ENCODE measurements at places on chromosomes 5 and 9. TPM values are rescaled to one million over a fixed set of nuclear protein-coding genes. Genes with fewer than 3 reads are reported as not detected.
A peak's percentile ranks its signal among the peaks of the same experiment; 100 is the strongest.

- H3K27me3 ChIP-seq = no peaks in the 10 kb centered on the region
- no peaks in the 10 kb centered on the region for H3K36me3 ChIP-seq
- H3K27ac ChIP-seq = peak overlapping the region; percentile 90
- H3K4me3 ChIP-seq = no peak overlapping the region
- peaks cover 30% of the 10 kb centered on the region for H3K4me1 ChIP-seq
These were observed 90.0 kb downstream of the PRRT1B start for GRCh38 chr9:131635285-131635684.

DNA sequence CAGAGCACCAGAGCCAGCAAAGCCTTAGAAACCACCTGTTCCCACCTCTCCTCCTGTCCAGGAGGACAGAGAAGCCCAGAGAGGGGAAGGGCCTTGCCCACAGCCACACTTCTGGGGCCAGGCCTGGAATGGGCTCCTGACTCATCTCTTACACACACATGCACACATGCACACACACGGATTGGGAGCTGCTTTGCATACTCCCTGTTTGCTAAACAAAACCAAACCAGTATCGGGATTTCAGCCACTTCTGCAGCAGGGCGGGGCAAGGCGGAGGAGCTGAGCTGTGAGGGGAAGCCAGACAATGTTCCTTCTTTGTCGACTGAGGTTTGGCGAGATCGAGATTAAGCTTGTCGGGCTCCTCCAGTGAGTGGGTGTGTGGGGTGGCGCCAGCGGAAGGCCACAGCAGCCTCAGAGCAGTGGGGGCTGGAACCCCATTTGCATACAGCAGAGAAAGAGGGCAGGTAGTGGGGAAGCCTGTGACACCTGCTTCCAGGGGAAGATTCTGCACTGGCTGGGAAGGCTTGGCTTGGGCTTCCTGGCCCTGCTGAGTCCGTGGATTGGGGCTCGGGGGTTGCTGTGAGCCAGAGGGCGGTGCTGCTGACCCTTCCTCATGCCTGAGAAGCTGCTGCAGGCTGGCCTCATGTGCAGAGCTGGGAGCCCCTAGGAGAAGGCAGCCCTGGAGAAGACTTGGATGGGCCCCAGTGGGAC lies 16.1 kb downstream of the GFI1B start:
- DNase-seq = no peak
- H3K27me3 ChIP-seq = no peaks in the 10 kb centered on the region
- no peak overlapping the region for H3K27ac ChIP-seq
- no peaks in the 10 kb centered on the region for H3K36me3 ChIP-seq

DNA sequence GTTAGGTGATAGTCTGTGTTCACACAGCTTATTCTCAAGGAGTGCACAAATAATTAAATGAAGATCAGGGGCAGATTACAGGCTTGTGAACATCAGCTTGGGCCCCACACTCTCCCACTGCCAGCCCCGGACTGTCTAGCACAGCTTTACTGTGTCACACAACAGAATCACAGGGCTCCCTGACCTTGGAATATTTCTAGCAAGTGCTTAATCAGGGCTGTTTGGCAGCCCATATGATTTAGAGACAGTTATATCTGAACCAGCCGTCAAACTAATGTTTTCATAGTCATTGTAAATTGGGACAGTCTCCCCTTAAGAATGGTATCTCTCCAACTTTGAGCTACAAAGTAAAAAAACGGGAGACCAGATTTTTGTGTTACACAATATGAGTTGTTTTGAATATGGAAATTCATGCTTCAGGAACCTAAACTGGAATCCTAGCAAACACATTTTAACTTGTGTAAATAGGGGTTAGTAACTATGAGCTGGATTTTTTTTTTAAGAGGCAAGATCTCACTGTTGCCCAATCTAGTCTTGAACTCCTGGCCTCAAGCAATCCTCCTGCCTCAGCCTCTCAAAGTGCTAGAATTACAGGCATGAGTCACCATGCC lies 517.6 kb downstream of the BNC2 start:
- DNase-seq = no peak
- no peak overlapping the region for H3K27ac ChIP-seq
- H3K27me3 ChIP-seq = no peaks in the 10 kb centered on the region
- H3K36me3 ChIP-seq = no peaks in the 10 kb centered on the region
- no peak overlapping the region for H3K4me3 ChIP-seq

- no peak for DNase-seq
- H3K36me3 ChIP-seq = no peaks in the 10 kb centered on the region
- no peaks in the 10 kb centered on the region for H3K27me3 ChIP-seq
- no peaks in the 10 kb centered on the region for H3K4me1 ChIP-seq
- H3K27ac ChIP-seq = no peak overlapping the region
These were observed 56.9 kb downstream of the KCNT1 start for GRCh38 chr9:135758870-135759269.

GRCh38 chr5:103466495-103466894 lies 96.1 kb downstream of the NUDT12 start:
- no peak for DNase-seq
- no peak overlapping the region for H3K27ac ChIP-seq
- H3K27me3 ChIP-seq = no peaks in the 10 kb centered on the region
- H3K4me3 ChIP-seq = no peak overlapping the region
- no peaks in the 10 kb centered on the region for H3K4me1 ChIP-seq

DNA sequence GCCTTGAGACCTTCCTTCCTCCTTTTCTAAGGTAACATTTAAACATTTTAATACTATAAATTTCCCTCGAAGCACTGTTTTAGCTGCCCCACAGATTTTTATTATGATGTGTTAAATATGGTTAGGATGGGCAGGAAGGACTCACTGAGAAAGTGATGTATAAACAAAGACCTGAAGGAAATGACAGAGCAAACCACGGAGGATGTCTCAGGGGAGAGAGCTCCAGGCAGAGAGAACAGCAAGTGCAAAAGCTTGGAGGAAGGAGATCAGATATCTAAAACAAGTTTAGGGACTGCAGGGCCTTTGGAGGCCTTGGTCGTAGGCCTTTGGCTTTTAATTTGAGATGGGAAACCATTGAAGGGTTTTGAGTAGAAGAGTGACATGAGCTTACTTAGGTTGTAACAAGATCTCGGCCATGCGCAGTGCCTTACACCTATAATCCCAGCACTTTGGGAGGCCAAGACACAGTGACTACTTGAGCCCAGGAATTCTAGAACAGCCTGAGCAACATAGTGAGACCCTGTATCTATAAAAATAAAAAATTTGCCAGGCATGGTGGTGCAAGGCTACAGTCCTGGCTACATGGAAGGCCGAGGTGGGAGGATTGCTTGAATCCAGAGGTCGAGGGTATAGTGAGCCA lies 35.5 kb upstream of the LRRTM2 start:
- no peaks in the 10 kb centered on the region for H3K27me3 ChIP-seq
- no peak overlapping the region for H3K4me3 ChIP-seq
- H3K4me1 ChIP-seq = no peaks in the 10 kb centered on the region

GRCh38 chr9:96620832-96621269 lies 1.2 kb upstream of the CDC14B start:
- H3K27ac ChIP-seq = no peak overlapping the region
- no peaks in the 10 kb centered on the region for H3K4me1 ChIP-seq
- H3K36me3 ChIP-seq = no peaks in the 10 kb centered on the region
- no peak overlapping the region for H3K4me3 ChIP-seq
- DNase-seq = no peak
- H3K27me3 ChIP-seq = no peaks in the 10 kb centered on the region

- no peak overlapping the region for H3K27ac ChIP-seq
- H3K27me3 ChIP-seq = no peaks in the 10 kb centered on the region
- H3K36me3 ChIP-seq = no peaks in the 10 kb centered on the region
- no peaks in the 10 kb centered on the region for H3K4me1 ChIP-seq
- H3K4me3 ChIP-seq = no peak overlapping the region
- no peak for DNase-seq
These were observed 114.1 kb downstream of the BRINP1 start for GRCh38 chr9:119255116-119255515.

DNA sequence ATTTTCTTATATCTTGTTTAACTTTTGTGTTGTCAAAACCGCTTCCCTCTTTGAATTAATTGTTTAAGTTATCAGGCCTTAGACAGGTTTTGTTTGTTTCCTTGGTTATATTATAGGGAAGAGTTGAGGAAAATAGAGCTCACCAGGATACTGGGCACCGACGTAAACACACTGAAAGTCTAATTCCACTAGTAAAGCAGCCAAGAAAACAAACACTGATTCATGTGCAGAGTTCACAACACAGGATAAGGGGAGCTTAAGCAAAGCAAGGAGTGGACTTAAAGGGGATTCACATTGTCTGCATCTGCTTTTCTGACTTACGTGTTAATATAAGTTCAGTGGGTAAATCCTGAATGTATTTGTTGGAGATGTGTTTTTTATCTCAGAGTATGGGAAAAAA lies 139.0 kb upstream of the CDH6 start:
- DNase-seq = no peak
- no peak overlapping the region for H3K4me3 ChIP-seq
- H3K27ac ChIP-seq = no peak overlapping the region
- H3K4me1 ChIP-seq = no peaks in the 10 kb centered on the region
- H3K36me3 ChIP-seq = no peaks in the 10 kb centered on the region
- no peaks in the 10 kb centered on the region for H3K27me3 ChIP-seq

DNA sequence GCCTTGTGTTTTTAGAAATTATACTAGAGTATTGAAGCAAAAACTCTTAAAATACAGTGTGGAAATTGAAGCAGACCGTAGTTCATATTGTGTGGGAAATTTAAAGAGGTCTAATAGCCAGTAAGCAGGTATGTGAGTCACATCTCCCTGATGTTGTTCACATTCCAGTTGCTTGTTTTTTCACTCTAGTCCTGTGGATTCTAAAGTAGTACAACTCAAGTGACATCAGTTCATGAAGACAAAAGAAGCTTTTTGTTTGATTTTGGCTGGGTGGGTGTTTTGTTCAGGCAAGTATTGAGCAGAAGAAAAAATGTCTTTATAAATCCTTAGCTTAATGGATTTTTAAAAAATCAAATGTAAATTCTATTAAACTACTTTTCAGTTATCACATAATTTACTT lies 216.2 kb downstream of the MAN2A1 start:
- H3K27ac ChIP-seq = no peak overlapping the region
- no peaks in the 10 kb centered on the region for H3K27me3 ChIP-seq
- no peaks in the 10 kb centered on the region for H3K36me3 ChIP-seq
- DNase-seq = no peak
- peaks cover 5% of the 10 kb centered on the region for H3K4me1 ChIP-seq

GRCh38 chr5:130715541-130715940 lies 449.5 kb downstream of the HINT1 start:
- H3K36me3 ChIP-seq = no peaks in the 10 kb centered on the region
- H3K4me1 ChIP-seq = no peaks in the 10 kb centered on the region
- H3K27me3 ChIP-seq = no peaks in the 10 kb centered on the region
- no peak overlapping the region for H3K27ac ChIP-seq

Gene ANXA2R
- 0.39 TPM for total RNA-seq

Gene SPATA31E1
- not detected for total RNA-seq

Gene KCNT1
- total RNA-seq = 0.05 TPM

Gene MYORG
- total RNA-seq = 8.5 TPM

Gene STRBP
- 17.0 TPM for total RNA-seq

Gene NTRK2
- 22.8 TPM for total RNA-seq

All from pancreas (tissue), 10 donors.